ENCODE measurements at places on chromosomes 5 and 9.

DNA sequence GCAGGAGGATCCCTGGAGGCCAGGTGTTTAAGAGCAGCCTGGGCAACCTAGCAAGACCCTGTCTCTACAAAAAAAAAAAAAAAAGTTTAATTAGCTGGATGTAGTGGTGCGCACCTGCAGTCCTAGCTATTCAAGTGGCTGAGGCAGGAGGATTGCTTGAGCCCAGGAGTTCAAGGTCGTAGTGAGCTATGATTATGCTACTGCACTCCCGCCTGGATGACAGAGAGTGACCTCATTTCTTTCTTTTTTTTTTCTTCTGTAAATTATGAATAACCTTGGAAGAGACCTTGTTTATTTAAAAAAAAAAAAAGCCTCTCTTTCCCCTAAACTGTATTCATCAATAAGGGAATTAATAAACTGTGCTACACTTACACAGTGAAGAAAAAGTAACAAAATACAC is 43.6 kb upstream of the SLC30A5 start:
- no peak for DNase-seq

DNA sequence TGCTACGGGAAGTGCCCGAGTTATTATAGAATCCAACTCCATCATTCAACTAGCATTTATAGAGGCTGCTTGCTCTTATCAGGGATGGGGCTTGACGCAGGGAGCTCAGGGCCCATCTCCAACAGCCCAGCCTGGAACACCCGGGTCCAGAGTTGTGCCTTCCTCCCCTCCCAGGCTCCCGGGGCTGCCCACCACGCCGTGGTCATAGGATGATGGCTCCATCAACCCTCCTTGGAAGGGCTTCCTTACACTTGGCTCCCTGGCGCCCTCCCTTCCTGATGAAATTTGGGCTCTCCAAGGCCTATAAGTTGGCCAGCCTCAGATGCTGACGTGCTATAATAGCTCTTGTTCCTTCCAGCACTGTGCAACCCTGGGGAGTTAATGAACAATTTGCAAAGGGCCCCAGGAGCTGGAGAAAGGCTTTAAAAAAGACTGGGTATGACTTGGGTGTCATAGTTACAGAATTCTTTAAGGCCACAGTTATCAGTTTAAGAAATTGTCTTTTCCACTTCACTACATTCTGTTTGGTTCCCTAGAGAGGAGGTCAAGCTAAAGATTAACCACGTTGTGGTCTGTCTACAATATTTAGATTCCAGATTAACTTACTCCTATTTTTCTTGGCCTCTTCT is 42.5 kb upstream of the GADD45G start:
- no peak for DNase-seq

DNA sequence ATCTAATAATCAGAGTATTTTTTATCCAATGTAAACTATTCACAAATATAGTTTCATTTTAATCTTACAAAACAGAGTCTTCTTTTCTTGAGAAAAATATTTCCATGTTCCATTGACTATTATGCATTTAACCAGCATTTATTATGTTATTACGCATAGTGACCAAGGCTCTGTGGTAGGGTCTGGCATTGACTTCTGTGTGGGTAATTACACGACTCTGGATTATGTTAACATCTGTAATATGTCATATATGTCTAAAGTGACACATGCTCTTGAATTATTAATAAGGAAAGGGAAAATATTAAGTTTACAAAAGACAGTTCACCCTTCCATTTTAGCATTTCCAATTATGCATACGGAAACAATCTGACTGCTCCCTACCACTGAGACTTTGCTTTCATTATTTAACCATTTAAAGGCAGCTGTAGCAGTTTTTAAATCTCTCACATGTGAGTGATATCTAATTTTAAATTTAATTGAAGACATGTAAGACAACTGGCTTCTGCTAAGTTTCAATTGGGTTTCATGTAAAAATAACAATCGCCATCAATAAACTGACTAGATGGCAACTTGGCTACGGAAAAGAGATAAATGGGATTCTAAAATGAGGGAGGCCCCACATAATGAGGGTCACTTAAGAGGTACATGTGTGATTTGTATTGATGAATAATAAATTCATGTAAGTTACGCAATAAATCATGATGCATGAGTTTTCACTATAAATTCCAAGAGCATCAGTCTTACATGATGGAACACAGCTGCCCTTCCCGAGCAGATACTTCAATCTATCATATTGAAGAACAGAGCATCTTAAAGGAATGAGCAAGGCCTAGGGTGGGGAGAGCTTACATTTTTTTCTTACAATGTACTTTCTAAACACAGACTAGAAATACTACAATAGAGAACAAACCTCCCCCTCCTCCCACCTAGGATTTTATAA is 1056.8 kb downstream of the MAT2B start:
- DNase-seq: no peak

GRCh38 chr5:39696672-39697398 is 272.1 kb upstream of the DAB2 start:
- DNase-seq: no peak

- no peak for DNase-seq
These were observed 15.0 kb upstream of the ORM1 start for GRCh38 chr9:114307899-114308267.

GRCh38 chr9:105405514-105406131 is 42.2 kb upstream of the FSD1L start:
- DNase-seq: peak; percentile 38

- no peak for DNase-seq
These were observed 161.9 kb downstream of the TRIO start for GRCh38 chr5:14305045-14305444.

DNA sequence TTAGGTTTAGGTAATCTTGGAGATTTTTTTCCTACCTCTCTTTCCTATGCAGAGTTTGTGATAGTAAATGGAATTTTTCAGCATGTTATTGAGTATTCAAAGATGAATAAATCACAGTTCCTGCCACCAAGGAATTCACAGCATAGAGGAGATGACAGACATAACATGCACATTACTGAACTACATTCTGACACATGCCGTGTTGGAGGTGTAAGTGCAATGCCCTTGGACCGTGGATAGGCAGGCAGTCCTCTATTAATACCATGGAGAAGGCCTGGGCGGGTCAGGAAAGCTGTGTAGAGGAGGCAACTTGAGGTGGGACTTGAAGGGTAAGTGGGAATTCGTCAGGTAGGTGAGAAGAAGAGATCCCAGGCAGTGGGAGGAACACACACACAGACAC is 43.9 kb downstream of the MCCC2 start:
- DNase-seq: no peak

DNA sequence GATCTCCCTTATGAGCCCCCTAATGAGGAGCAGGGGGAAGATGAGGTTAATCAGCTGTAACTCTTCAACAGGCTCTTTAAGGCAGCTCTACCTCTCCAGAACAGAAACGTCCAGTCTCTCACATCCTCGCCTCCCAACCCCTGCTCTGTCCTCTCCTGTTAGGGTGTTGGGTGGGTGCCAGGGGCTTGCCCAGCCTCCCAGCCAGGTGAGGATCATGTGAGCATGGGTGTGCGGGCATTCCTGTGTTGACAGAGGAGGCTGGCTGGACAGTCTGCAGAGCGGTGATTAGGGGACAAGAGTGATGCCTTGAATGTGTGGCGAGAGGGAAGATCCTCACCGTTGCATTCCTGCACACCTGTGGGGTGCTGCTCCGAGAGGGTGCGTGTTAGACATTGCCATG is 51.7 kb downstream of the CCDC180 start:
- no peak for DNase-seq
